ENCODE measurements at places on chromosomes 12 and 14.

GRCh38 chr14:23068789-23069412 lies 11.6 kb upstream of the CDH24 start:
- DNase-seq: peak; percentile 30

DNA sequence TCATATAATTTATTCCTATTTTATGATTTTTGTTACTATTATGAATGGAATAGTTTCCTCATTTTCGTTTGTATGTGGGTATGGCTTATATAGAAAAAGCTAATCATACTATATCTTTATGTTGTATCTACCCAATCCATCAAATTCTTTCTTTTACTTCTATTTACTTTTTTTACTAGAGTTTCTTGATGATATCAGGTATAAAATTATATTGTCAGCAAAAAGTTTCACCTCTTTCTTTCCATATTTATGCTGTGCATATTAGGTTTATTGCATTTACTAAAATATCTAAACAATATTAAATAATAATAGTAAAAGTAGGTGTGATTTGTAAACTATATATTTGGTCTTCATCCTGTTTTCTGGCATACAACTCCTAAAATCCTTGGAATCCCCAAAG lies 146.7 kb upstream of the PLXNC1 start:
- DNase-seq: no peak

DNA sequence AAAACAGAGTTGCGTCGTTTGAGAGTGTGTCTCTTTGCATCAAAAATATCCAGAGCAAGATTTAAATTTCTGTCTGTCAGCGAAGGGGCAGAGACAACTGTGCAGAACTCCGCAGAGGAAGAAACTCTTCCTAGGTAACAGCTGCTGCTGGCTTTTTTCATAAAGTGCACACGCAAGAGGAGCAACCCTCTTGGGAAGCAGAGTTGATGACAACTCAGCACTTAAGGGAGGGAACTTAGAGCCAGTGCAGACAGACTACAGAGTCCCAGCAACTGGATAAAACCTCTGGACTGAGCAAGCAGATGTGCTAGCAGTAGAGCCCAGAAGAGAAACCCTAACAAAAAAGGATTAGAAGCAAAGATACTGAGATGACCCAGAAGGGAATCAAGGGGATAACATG lies 337.1 kb downstream of the PCNX1 start:
- DNase-seq: no peak

- DNase-seq: no peak
These were observed 64.8 kb downstream of the WSCD2 start for GRCh38 chr12:108193917-108194316.

GRCh38 chr14:58701156-58701555 lies 63.4 kb downstream of the DACT1 start:
- DNase-seq: no peak
